Activated naive CD8-positive, alpha-beta T cell treated with anti-CD3 and anti-CD28 coated beads, Interleukin-2, amount 50 U/mL, for 16 hours (primary cell): ENCODE measurements at places on chromosomes 6 and 20.

- DNase-seq, result no peak
Observed at GRCh38 chr6:88493717-88494116, 327.6 kb upstream of the CNR1 start.

GRCh38 chr6:117558818-117559217 lies 43.5 kb downstream of the GOPC start:
- no peak for DNase-seq

DNA sequence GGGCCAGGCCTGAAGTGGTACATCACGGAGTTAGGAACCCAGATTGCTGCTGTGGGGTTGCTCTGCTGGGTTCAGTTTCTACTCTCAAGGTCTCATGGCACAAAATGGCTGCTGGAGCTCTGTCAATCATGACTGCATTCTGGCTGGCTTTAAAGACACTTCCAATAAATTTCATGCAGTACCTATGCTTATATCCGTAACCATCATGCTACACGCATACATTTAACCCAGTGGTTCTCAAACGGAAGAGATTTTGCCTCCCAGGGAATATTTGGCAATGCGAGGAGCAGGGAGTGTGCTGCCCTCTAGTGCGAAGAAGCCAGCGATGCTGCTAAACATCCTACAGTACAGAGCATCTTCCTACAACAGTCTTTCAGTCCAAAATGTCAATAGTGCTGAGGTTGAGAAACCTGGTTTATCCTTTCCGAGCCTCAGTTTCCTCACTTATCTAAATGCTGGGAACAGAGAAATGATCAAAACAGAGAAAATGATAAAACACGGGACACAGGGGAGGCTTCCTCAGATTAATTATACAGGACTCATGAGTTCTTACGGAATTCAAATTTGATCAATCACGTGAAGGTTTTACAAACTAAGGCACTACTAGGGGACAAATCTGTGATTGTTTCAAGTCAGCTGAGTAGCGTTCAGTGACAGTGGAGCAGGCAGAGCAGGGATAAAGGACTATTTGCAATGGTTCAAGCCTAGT lies 9.6 kb upstream of the SLC2A10 start:
- no peak for DNase-seq

- DNase-seq, result no peak
Observed at GRCh38 chr20:53943522-53944291, 126.7 kb downstream of the BCAS1 start.

GRCh38 chr6:29853245-29853644 lies 25.6 kb downstream of the HLA-G start:
- no peak for DNase-seq

DNA sequence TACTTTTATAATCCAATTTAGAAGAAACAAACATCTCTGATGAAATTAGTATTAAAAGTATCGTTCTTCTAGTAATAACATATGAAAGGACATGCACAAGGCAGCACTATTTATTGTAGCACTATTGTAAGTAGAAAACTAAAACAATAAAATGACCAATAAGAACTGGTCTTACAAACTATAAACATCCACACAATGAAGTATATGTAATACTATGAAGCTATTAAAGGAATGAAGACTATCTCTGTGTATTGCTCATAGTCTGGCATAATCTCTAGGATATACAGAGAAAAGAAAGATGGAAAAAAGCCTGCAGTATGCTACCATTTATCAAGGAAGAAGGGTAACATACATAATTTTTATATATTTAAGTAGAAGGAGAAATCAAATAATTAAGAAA lies 16.7 kb downstream of the LCA5 start:
- no peak for DNase-seq

- no peak for DNase-seq
Observed at GRCh38 chr6:16429669-16430068, 191.3 kb downstream of the GMPR start.

GRCh38 chr20:58839991-58840747 lies 10.5 kb downstream of the GNAS-AS1 start:
- DNase-seq, result no peak

GRCh38 chr6:34358389-34358905 lies 34.0 kb downstream of the NUDT3 start:
- DNase-seq, result no peak

- no peak for DNase-seq
Observed at GRCh38 chr6:38192011-38192410, 372.5 kb downstream of the ZFAND3 start.

DNA sequence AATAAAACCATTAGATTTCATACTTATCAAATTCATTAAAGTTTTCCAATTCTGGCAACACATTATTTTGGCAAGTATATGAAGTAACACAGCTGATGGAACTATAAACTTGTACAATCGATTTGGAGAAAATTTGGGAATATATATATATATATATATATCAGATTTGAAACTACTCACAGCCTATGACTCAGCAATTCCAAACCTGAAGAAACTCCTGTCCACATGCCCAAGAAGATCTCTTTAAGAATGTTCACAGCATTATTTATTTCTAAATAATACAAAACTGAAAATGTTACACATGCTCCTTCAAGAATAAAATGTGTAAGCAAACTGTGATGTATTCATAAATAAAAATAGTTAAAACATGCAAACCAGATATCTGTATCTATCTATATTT lies 270.1 kb downstream of the TFAP2A start:
- no peak for DNase-seq

- no peak for DNase-seq
Observed at GRCh38 chr6:118578617-118579016, 30.5 kb downstream of the PLN start.

- no peak for DNase-seq
Observed at GRCh38 chr20:54456423-54456822, 19.0 kb upstream of the DOK5 start.

DNA sequence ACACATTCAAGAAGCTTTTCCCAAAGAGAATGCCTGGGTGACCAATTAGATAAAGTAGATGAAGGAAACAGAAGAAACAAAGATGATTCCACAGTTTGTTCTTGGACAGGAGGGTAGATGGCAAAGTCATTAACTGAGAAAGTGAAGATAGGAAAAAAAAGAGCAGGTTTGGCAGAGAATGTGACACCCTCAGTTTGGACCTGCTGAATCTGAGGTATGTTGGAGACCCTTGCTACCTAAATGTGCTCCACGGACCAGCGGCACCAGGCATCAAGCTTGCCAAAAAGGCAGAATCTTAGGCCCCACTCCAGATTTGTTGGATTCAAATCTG lies 49.7 kb downstream of the ARHGAP18 start:
- DNase-seq, result no peak

- no peak for DNase-seq
Observed at GRCh38 chr20:46131396-46131795, 13.3 kb downstream of the CD40 start.

DNA sequence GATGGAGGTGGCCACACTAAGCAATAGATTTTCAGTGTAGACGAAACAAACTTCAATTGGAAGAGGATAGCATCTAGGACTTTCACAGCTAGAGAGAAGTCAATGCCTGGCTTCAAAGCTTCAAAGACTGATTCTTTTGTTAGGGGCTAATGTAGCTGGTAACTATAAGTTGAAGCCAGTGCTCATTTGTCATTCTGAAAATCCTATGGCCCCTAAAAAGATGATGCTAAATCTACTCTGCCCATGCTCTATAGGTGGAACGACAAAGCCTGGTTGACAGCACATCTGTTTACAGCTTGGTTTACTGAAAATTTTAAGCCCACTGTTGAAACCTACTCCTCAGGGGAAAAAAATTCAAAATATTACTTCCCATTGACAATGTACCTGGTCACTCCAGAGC lies 226.7 kb downstream of the BCAS1 start:
- DNase-seq, result no peak
